Anterior cingulate cortex (tissue), 58 donors: ENCODE measurements at places on chromosomes 12 and 14.

GRCh38 chr14:51095854-51096823 lies 1.2 kb upstream of the TRIM9 start:
- peak; percentile 63 for DNase-seq

DNA sequence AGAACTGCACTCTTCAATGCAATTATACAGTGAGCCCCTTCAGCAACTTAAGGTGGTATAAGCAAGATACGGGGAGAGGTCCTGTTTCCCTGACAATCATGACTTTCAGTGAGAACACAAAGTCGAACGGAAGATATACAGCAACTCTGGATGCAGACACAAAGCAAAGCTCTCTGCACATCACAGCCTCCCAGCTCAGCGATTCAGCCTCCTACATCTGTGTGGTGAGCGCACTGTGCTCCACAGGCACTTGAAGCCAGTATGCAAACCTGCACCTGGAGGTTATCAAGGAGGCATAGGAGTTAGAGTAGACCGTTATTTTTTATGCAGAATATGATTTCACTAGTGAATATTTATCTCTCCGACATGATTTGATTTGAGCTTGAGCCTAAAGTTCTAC lies 152.2 kb upstream of the OR4E1 start:
- DNase-seq: no peak

DNA sequence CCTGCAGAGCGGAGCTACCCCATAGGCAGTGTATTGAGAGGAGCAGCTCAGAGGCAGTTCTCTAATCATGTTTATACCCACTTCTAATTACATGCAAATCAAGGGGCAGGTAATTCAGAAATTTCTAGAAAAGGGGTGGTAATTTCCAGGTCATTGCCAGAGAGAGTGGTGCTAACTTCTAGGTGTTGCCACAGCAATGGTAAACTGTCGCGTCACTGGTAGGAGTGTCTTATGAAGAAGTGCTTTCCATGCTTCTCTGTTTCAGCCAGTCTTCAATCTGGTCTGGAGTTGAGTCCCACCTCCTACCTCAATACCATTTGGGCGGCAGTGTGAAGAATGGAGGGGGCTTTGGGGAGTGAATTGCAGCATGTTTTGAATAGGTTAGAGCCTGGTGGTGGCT lies 8.5 kb upstream of the AMN1 start:
- DNase-seq: no peak

GRCh38 chr12:127722611-127723010 lies 544.4 kb upstream of the TMEM132C start:
- DNase-seq: no peak

DNA sequence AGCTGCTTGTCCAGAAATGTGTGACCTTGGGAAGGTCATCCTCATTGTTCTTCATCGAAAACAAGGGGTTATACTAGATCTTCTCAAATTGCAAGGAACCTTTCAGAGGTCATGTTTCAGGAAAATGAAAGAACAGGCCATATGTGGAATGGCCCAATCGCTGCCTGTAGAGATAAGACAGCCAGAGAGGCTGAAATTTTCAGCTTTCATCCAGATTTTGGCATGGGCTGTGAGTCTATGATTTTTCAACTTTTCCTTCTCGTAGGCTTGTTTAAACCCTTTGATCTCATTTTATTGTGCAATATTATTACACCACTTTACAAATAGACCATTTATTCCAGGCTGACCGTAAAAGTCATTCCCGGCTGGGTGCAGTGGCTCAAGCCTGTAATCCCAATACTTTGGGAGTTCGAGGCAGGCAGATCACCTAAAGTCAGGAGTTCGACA lies 17.1 kb upstream of the ATXN2 start:
- no peak for DNase-seq

DNA sequence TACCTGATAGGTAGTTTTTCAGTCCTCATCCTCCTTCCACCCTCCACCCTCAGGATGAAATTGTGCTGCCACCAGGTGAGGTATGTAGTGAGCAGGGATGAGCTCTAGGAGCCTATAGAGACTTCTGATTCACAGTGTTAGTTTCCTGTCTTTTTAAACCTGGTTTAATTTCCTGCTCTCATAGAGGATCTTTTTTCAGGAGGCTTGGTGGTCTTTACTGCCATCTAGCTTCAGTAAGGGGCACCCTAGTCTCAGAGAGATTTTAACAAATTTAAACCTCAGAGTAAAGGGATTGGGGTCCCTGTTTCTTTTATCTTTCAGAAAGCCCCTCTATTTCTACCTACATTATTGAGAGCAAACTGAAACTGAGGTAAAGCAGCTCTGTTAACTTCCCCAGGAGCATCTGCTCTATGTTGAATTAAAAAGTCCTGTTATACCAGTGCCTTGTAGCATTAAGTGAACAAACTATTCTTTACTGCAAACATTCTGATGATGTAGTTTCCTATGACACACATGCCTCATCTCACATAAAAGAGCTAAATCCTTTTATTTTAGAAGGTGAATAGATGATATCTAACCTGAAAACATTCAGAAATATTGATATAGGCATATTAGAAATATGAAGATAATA lies 172.2 kb upstream of the DDHD1 start:
- no peak for DNase-seq

- DNase-seq: no peak
Measured at GRCh38 chr14:76434220-76434619, 58.3 kb downstream of the ESRRB start.

- DNase-seq: no peak
Measured at GRCh38 chr12:83197483-83197914, 510.8 kb downstream of the TMTC2 start.

- DNase-seq: no peak
Measured at GRCh38 chr12:59600171-59600570, 4.3 kb downstream of the SLC16A7 start.

GRCh38 chr14:103496776-103497175 lies 25.9 kb downstream of the CKB start:
- no peak for DNase-seq

GRCh38 chr12:25557830-25558436 lies 4.8 kb upstream of the LMNTD1 start:
- no peak for DNase-seq

DNA sequence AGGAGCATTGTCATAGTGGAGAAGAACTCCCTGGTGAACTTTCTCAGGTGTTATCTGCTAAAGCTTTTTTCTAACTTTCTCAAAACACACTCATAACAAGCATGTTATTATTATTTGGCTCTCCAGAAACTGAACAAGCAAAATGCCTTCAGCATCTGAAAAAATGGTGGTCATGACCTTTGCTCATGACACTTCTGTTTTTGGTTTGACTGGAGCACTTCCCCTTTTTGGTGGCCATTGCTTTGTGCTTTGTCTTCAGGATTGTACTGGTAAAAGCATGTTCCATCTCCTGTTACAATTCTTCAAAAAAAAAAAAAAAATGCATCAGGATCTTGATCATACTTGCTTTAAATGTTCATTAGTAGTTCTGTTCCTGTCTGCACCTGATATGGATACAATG lies 1241.6 kb upstream of the USP15 start:
- no peak for DNase-seq

GRCh38 chr14:67581643-67582042 lies 18.4 kb downstream of the PIGH start:
- no peak for DNase-seq

DNA sequence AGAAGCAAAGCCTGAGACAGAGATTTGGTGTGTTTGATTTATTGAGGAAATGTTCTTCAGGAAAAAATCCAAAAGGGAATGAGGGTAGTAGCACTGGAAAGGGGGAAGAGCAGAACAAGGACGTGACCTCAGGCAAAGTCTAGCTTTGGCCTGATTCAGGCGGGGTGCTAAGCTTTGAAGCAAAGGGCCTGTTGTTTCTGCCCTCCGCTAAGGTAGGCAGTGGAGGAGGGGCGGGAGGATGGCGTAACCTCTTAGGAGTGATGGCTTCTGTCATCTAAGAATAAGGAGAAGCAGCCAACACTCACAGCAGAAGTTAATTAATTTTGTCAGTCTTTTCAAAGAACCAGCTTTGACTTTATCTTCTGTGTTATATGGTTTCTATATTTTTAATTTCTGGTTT lies 20.4 kb downstream of the ABHD12B start:
- no peak for DNase-seq

GRCh38 chr12:2924019-2924418 lies 33.3 kb downstream of the TULP3 start:
- DNase-seq: no peak

- no peak for DNase-seq
Measured at GRCh38 chr12:122403115-122403770, 19.2 kb downstream of the CLIP1 start.

DNA sequence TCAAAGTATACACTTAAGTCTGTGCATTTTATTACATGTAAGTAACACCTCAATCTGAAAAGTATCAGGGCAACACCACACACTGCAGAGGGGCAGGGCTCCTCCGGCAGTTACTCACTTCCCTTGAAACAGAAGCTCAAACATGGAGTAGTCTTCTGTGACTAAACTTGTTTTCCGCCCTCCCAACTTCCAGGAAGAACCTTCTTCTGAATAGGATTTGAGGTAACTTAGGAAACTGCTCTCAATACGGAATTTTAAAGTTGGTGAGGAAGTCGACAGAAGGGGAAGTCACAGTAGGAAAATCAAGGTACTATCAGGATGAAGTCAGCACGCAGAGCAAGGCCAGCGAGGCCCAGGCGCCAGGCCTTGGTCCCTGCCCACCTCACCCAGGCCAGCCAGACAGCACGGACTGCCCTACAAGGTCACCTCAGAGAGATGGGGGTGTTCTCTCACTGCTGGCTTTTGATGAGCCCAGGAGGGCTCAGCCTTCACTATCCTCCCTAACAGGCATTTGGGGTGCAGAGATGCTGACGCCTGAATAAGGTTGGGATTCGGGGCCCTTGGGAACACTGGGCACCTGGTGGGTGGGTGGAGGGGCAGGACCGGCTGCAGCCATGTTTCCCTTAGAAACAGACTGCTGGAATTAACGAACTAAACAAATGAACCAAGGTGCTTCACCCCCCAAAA lies 5.8 kb downstream of the ANKRD9 start:
- no peak for DNase-seq

DNA sequence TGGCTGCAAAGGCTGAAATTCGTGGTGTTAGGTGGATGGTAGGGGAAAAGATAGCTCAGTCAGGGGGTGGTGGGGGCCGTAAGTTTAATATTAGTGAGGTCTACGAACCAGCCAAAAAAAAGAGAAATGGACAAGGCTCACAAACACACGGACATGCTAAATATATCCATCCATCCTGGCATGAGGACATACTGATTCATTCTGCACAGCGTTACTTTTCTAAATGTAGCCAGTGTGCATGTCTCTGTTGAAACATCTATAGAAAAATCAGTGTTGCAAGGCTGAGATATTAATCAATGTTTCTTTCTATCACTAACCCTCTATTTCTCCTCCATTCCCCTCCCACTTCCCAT lies 150.6 kb downstream of the PIWIL1 start:
- no peak for DNase-seq

DNA sequence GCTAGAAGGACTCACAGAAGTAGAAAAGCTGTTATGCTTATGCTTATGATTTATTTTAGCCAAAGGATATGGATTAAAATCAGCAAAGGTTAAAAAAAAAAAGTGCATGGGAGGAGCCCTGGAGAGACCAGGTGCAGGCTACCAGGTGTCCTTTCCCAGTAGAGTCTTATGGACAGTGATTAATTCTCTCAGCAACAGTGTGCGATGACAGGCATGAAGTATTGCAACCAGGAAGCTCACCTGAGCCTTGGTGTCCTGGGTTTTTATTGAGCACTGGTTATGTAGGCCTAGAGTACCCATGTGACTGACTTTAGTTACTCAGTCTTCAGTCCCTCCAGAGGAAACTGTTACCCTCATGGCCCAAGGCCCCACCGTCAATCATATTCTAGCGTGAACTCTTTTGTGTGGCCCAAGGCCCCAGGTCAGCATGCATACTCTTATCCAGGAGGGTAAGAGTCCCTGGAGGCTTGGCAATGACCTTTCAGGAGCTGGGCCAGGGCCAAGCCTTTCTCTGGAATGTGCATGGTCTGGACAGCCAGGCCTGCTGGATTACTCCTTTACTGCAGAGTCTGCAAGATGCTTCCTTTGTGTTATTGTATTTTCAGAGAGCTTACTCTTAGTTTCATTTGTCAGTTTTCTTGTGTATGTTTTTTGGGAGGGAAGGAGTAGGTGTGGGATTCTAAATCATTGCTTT lies 69.6 kb upstream of the RD3L start:
- no peak for DNase-seq

GRCh38 chr12:33988197-33988805 lies 34.0 kb upstream of the ALG10 start:
- no peak for DNase-seq

GRCh38 chr12:117098361-117099217 lies 627 bp downstream of the TESC start:
- DNase-seq: no peak

DNA sequence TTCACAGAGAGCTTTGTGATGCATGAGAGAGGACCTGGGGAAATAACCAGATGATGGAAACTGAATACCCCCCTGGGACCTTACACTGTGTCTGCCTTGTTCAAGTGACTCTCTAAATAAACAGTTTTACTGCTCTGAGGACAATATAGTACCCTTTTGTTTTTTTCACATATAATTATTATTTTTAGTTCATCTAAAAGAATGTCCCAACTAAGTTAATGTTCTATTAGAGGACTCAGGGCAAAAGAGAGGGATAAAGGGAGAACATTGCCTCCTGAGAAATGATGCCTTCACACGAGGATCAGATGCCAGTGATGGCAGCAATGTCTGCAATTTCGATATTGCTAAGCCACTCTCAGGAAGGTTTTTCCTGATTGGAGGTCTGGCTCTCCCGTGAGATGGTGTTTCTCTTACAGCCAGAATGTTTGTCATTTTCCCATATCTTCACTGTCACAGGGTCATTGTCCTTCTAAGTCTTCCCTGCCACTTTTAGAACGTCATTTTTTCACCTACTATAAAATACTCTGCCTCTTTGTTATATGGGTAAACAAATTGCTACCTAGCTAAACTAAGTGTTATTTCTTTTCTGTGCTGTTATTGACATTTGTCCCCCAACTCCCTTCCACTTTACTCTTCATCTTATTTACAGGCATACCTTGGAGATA lies 201.6 kb downstream of the RAD51B start:
- DNase-seq: no peak

GRCh38 chr14:85182282-85182681 lies 347.7 kb upstream of the FLRT2 start:
- no peak for DNase-seq

DNA sequence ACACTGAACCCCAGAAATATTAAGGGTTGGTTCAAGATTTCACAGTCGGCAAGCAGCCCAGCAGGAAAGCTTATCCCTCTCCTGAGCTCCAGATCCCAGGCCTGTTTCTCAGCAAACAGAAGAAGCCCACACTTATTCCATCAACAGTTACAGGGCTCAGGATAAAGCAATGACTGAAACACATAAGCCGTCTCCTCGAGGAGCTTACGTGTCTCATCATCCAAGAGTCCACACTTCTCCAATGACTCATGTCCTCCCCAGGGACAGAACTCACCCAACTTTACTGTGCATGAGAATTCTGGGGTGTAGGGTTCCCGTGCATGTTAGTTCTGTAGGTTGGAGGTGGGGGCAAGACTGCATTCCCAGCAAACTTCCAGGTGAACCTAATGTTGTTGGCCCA lies 31.2 kb downstream of the GSC start:
- no peak for DNase-seq
